SK-N-SH (cell line): ENCODE measurements at places on chromosomes 4 and X.

GRCh38 chr4:26619784-26620183, 35.9 kb downstream of the TBC1D19 start:
- DNase-seq: no peak

- no peak for DNase-seq
Measured at GRCh38 chrX:9327747-9328145, 137.1 kb upstream of the TBL1X start.

GRCh38 chr4:3261411-3262207, 12.7 kb downstream of the MSANTD1 start:
- peak; percentile 17 for DNase-seq

DNA sequence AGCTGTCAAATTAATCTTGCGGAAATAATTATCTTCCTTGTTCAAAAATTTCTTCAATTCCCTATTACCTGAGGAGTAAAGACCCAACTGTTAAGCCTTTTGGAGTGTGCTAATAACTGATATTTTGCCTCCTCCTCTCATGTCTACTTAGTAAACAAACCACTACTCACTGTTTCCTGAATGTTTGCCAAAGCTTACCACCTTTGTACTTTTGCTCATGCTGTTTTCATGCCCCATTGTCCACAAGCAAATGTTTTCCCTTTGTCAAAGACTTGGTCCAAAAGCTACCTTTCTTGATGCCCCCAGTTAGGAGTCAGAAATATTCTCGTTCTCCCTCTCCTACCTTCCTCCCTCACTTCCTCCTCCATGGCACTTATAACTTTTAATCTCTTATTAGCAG, 226.1 kb downstream of the ENOX2 start:
- no peak for DNase-seq

- DNase-seq: peak; percentile 54
Measured at GRCh38 chr4:99462875-99463464, 27.8 kb upstream of the ADH7 start.

DNA sequence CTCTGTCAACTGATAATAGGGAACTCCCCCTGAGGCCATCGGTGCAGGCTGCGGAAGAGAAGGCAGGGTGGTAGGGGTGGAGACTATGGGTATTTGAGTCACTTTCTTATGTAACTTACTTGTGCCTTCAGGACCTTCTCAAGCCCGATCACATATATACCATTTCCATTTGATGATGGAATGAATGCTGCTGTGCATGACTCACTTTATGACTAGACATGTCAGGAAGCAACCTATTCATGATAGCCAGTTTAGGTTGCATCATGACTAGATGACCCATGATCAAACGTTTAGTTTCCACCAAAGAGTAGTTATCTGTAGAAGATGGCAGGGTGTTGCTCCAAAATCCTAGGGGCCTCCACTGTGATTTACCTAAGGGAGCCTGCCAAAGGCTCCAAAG, 435.5 kb downstream of the DTHD1 start:
- no peak for DNase-seq

DNA sequence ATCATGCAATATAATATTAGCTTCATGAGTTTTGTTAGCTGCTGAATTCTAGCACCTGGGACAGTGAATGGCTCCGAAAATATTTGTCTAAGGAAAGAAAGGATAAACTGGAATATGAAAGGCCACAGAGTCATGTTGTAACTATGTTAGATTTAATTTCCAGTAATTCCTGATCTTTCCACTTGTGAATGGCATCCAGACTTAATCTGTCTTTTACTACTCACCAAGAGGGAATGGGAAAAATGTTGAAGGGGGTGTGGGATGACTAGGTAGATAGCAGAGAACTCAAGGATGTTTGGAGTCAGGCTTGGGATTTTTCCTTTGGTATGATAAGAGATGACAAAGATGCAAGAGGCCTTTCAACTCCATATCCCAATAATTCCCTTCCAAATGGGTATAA, 9.4 kb downstream of the ADH6 start:
- no peak for DNase-seq

DNA sequence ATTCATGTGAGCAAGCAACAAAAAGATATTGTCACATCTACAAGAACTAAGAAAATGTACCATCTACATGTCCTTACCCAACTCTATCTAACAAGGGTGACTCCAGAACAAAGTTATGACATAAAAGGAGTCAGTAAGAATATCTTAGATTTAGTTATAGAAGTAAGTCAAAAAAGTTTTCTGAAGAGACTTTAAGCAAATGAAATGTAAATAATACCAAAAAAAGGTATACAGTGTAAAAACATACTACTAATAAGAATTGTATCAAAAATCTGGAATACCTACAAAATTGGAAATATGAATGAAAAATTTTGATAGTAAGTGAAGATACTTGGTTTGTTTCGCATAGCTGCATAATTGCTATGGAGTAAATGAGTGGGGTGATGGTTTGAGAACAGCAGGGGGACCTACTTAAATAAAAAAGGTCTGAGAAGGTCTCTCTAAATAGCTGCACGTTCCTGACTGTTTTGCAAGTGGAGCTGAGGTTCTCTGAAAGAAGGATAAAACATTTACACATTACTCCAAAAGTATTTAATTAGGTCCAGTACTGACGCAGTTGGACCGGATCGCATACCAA, 51.0 kb upstream of the ENPP6 start:
- no peak for DNase-seq

DNA sequence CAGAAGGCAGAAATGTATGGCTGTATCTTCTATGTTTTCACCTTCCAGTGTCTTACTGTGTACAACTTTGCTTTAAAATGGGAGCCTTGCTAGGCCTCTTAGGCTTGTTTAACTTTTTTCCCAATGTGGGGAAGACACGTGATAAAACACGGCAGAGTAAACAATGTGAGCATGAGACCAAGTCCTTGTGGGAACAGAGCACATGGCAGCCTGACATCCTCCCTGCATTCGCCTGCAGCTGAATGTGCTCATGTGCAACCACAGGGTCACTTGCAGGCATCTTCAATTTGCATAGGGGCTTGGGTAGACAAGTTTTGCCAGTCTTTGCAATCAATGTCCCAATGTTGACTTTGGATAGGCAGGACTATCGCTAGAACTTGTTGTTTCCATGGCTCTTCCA, 91.8 kb downstream of the CCNG2 start:
- DNase-seq: no peak

DNA sequence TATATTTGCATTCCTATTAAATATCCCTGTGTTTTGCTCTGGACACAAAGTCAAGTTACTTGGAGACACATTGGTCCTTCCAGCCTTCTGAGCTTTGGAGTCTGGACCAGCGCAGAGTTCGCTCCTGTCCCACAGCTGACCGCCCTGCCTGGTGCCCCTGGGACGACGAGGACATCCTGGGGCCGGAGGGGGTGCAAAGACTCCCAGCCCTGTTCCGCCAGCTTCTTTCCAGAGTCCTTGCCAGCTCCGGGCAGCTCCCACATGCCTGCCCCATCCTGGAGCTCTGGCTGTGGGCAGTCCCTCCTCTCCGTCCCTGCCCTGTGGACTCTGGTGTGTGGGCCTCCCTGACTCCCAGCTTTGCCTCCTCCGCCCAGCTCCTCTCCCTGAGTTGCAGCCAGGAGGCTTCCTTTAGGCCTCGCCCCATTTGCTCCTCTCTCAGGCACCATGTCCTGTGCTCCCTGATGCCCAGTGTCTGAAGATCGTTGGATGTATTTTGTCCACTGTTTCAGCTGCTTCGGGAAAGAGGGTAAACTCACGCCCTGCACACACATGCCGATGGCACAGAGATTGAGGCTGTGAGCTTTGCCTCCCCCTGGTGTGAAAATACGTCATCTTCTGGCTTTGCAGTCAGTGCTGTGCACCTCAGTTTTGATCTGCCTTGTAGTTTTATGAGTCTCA, 4.9 kb upstream of the PCGF3 start:
- DNase-seq: no peak

DNA sequence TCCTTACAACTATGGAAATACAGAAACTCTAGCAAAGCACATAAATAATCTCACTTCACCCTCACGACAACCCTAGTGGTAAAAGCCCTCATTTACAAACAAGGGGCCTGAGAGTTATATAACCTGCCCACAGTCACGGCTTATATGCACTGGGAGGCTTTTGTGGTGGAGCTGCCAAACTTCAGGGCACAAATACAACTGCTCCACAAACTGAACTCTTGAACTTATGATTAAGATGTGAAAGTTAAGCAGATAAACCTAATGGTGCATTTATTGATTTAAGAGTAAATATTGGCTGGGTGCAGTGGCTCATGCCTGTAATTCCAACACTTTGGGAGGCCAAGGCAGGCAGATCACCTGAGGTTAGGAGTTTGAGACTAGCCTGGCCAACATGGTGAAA, 19.0 kb downstream of the SLC2A9 start:
- no peak for DNase-seq

DNA sequence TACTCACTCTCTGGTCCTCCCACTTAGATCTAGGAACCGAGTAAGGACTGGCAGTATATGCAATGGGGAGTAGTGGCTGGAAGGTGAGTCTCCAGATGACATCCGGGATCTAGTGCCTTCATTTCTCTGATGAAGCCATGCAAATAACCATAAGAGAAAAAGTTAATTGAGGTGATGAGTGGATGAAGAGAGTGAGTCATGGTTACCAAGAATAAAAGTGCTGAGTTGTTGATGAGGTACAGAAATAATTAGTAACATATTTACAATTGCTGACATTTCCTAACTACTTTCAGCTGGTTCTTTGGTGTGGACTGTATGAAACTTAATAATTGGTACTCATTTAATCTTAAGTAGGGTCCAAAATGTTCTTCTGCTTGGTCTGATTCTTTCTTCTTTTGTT, 146.7 kb upstream of the PITX2 start:
- no peak for DNase-seq

- DNase-seq: no peak
Measured at GRCh38 chr4:171378323-171378722, 434.9 kb upstream of the GALNTL6 start.

GRCh38 chrX:28223991-28224390, 242.7 kb upstream of the DCAF8L1 start:
- no peak for DNase-seq

GRCh38 chrX:24018809-24019208, 8.2 kb downstream of the KLHL15 start:
- no peak for DNase-seq

DNA sequence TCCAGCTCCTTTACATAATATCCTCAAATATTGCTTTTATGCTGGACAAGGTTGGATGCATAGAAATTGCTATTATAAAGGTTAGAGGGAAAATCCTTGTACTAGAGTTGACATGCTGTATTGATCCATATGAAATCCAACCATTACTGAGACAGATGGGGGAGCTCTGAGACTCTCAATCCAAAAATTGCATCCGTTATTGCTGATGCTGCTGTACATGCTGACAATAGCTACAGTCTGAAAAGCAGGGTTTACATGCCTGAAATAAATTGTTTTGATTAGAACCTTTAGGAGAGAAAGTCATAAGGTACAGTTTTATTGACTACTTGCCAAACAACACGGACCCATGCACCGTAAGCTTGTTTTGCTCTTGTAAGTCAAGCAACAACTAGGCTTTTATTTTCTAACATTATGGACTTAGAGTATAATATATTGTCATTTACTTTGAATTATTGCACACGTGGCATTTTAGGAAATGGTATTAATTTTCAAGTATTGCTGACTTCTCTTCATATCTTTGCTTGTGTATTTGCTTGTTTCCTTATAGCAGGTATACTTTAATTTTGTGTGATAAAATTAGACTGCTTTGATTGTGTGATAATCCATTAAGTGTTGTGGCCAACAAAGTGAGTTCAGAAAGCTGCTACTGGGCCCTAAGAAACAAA, 1365.2 kb downstream of the STIM2 start:
- no peak for DNase-seq

DNA sequence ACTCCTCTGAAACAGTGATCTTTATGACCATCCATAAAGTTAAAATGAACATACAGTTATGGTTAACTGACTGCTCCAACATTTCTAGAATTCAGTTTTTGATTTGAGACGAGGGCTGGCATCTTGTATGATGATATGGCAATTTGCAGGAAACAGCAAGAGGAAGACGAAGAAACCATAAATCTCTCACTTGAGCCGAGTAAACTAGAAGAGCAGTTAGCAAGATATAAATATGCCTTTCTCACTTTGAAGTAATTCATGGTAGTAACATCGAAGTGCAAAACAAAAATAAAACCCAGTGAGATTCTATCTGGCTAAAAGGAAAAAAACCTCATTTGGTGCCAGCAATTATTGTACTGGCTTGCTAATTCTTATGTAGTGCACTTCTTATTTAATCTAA, 139.0 kb upstream of the SPRY1 start:
- no peak for DNase-seq

DNA sequence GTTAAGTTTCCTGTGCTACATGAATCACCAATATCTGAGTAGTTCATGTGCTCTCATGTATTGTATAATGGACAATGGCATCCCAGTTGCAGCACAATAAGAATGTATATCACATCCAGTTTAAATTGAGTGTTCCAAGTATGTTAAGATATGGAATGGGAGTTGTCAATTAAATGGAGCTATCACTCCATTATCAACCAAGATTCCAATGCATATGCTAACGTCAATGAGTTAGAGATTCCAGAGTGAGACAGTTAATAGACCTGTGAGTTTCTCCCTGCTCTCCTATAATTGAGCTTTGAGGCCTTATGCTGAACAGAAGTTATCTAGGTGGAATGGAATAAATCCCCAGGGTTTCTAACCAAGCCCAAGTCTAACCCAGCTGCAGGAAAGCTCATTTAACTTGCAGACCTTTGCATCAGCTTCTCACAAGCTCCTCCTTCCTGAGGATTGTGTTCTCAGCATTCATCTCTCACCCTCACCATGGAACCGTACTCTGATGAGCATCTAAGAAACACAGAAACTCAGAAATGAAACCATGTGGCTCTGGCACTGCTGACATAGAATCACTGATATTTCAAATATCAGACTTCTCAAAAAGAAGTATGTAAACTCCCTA, 84.8 kb downstream of the TIGD2 start:
- DNase-seq: no peak

DNA sequence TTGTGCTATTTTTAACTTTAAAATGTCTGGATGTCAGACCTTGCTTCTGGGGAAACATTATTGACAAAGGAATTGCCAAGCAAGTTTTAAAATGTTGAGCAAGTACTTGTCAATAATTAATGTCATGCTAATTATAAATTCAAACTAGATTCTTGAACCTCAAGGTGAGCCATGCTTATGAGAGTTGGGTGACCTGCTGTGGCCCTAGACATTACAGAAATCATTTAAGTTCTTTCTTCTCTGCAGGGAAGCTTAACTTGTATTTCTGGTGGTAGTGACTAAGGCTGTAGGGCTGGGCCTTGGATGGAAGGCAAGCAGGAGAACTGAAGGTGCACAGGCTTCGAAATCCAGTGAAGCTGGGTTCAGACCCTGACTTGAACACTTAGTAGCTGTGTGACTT, 14.8 kb upstream of the UCHL1 start:
- no peak for DNase-seq

- peak; percentile 1 for DNase-seq
Measured at GRCh38 chr4:96455045-96455720, 615.3 kb downstream of the PDHA2 start.

- no peak for DNase-seq
Measured at GRCh38 chrX:150202641-150203247, 160.4 kb upstream of the MAMLD1 start.
